Cardiac atrium fibroblast (primary cell): ENCODE measurements at places on chromosomes 11 and 22. TPM values are rescaled to one million over a fixed set of nuclear protein-coding genes. Genes with fewer than 3 reads are reported as not detected.

Gene FOLH1
- total RNA-seq: not detected in 2 replicates

Gene FXYD6
- total RNA-seq: not detected in 2 replicates

Gene MISFA
- 7.6 TPM in 1 of 2 replicates, not detected in the other for total RNA-seq

Gene CBLIF
- total RNA-seq: not detected in 2 replicates

Gene OR8G5
- total RNA-seq: not detected in 2 replicates

Gene HBB
- not detected in 2 replicates for total RNA-seq

Gene POU2AF2
- total RNA-seq: not detected in 2 replicates

Gene IGSF22
- not detected in 2 replicates for total RNA-seq

Gene NAP1L4
- total RNA-seq: 43.1 and 72.3 TPM in 2 replicates

Gene C22orf42
- not detected in 2 replicates for total RNA-seq

Gene SLC5A1
- total RNA-seq: not detected in 2 replicates

Gene SAA4
- not detected in 2 replicates for total RNA-seq

Gene SMC1B
- total RNA-seq: not detected in 2 replicates

Gene KRTAP5-9
- not detected in 2 replicates for total RNA-seq

Gene MFRP
- total RNA-seq: not detected in 2 replicates

Gene SMTNL1
- total RNA-seq: not detected in 2 replicates

Gene C11orf97
- total RNA-seq: not detected in 2 replicates

Gene SLC16A8
- total RNA-seq: 0.16 TPM in 1 of 2 replicates, not detected in the other

Gene NRGN
- total RNA-seq: 0.16 and 0.36 TPM in 2 replicates

Gene OR5B21
- not detected in 2 replicates for total RNA-seq

Gene ASRGL1
- total RNA-seq: 0.16 TPM in 1 of 2 replicates, not detected in the other

Gene PATE2
- not detected in 2 replicates for total RNA-seq

Gene MS4A15
- total RNA-seq: not detected in 2 replicates

Gene CELSR1
- total RNA-seq: 2.3 and 5.5 TPM in 2 replicates

Gene GNAZ
- 0.32 and 1.3 TPM in 2 replicates for total RNA-seq

Gene CYB5R2
- total RNA-seq: 10.3 and 10.5 TPM in 2 replicates

Gene MPEG1
- total RNA-seq: under 0.01 TPM in 1 of 2 replicates, not detected in the other

Gene SCUBE1
- not detected in 2 replicates for total RNA-seq

Gene EIF3M
- 452 and 521 TPM in 2 replicates for total RNA-seq

Gene ATG2A
- 13.2 and 18.1 TPM in 2 replicates for total RNA-seq

Gene ANO5
- 0.16 TPM in 1 of 2 replicates, not detected in the other for total RNA-seq

Gene GRAP2
- total RNA-seq: not detected in 2 replicates

Gene EHF
- not detected in 2 replicates for total RNA-seq

Gene LRRC56
- total RNA-seq: 0.16 and 1.3 TPM in 2 replicates

Gene OR10V1
- not detected in 2 replicates for total RNA-seq

Gene ENTHD1
- total RNA-seq: not detected in 2 replicates

Gene APOA1
- 2.3 TPM in 1 of 2 replicates, not detected in the other for total RNA-seq

Gene SLC22A12
- not detected in 2 replicates for total RNA-seq

Gene SLC22A25
- total RNA-seq: not detected in 2 replicates

Gene CRYBB1
- not detected in 2 replicates for total RNA-seq

Gene OR8B12
- total RNA-seq: not detected in 2 replicates

Gene OR6T1
- not detected in 2 replicates for total RNA-seq

Gene RIN1
- total RNA-seq: 12.8 and 30.0 TPM in 2 replicates

Gene OSM
- not detected in 2 replicates for total RNA-seq

Gene MUC5AC
- total RNA-seq: not detected in 2 replicates

Gene TNNI2
- not detected in 2 replicates for total RNA-seq

Gene PTGDR2
- not detected in 2 replicates for total RNA-seq

Gene GLYAT
- total RNA-seq: not detected in 2 replicates

Gene NRIP3
- total RNA-seq: 2.6 and 9.7 TPM in 2 replicates

Gene PLET1
- total RNA-seq: not detected in 2 replicates

Gene EFCAB6
- total RNA-seq: 0.65 and 1.3 TPM in 2 replicates

Gene MMP7
- not detected in 2 replicates for total RNA-seq
